Hematopoietic multipotent progenitor cell treated with erythropoietin and hydrocortisone succinate and interleukin-3 and kit ligand, for 8 days (in vitro differentiated cells): ENCODE measurements at places on chromosomes 2 and 18.

- DNase-seq, result no peak
These were observed 667.6 kb upstream of the ACVR2A start for GRCh38 chr2:147177071-147177857.

- no peak for DNase-seq
These were observed 52.3 kb upstream of the SCG2 start for GRCh38 chr2:223654384-223654915.

DNA sequence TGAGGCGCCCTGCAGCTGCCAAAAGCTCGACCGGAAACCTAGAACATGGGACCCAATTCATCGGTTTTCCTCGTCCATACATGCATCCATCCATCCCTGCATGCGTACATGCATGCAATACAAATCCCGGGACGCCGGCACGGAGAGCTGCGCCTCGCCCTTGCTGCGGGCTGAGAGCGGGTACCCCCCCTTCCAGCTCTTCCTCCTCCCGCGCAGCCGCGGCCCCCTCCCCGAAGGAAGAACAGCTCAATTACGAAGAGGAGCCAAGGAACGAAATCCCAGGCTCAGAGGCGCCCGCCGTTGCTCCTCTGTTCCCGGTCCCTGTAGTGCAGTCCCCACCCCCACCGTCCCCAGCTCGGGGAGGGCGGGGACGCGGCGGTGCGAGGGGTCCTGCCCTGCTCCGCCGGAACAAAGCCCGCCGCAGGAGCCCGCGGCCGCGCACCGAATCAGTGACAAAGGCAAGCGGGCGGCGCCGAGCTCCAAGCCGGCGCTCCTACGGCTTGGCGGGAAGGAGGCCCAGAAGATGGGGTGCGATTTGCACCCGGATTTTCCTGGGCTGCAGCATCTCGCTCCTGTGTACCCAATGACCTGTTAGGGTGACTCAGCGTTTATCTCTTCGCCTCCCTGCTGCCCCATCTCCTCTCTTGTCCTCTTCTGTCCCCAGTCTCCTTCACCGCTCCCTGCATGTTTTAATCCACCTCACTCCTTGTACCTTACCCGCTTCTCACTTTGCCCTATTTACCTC is 8.9 kb upstream of the POU3F3 start:
- no peak for DNase-seq

DNA sequence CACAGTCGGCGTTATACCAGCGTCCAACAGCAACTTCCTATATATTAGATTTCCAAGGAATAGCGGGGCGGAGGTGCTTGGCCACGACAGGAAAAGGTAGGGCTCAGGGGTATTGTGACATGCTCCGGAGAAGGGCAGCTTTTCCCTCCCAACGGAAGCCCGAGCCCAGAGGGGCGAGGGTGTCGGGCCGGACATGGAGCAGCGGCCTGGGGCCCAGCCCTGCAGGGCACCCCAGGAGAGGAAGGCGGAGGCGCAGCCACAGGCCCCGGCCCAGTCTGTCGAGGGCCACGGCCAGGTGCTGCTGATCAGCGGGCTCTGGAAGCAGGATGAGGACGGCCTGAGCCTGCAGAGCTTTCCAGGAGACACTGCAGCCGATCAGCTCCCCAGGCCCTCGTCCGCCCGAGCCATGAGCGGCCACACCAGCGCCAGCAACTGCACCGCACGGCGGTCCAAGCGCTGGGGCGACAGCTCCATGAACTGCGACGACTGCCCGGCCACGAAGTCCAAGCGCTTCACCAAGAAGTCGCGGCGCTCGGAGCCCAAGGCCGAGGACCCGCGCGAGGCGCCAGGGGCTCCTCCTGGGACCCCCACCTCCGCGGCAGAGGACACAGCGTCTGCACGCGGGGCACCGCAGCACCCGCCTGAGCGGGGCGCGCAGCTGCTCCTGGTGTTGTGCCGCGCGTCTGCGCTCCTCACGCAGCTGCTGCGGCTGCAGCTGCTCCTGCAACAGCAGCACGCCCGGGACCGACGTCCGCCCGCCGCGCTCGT is 5.6 kb upstream of the SPATA3 start:
- DNase-seq, result no peak

GRCh38 chr18:37405229-37405628 is 160.4 kb downstream of the CELF4 start:
- DNase-seq, result no peak

DNA sequence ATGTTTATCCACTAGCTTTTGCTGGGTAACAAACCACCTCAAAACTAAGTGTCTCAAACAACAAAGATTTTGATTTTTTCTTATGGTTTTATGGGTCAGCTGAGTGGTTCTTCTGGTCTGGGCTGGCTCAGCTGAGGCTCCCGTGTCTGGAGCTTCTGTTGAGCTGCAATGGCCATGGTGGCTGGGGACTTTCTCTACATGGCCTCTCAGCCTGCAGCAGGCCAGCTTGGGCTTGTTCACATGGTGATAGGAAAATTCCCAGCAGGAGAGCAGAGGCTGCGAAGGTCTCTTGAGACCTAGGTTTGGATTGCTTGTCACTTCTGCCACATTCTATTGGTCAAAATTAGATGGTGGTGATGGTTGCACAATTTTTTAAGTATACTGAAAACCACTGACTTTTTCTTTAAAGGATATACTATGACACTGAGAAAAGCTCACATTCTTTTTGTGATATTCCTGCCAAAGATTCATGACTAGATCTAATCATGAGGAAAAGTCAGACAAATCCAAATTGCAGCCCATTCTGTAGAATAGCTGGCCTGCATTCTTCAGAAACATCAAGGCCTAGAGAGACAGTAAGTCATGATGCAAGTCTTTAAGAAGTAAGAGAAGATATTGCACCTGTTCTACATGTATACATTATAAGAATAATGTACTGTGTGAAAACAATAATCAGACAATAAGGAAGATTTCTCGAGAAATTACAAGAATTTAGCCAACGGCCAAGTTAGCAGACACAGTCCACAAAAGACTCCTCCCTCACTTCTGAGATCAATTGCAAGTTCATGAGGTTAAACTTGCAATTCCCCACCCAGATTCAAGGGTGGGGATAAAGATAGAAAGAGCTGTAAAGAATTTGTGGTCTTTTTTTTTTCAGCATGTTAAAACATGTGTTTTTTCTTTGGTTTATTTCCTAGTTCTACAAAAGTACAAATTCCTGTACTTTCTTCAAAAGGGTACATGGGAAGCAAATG is 35.0 kb upstream of the IL1R2 start:
- DNase-seq, result no peak

DNA sequence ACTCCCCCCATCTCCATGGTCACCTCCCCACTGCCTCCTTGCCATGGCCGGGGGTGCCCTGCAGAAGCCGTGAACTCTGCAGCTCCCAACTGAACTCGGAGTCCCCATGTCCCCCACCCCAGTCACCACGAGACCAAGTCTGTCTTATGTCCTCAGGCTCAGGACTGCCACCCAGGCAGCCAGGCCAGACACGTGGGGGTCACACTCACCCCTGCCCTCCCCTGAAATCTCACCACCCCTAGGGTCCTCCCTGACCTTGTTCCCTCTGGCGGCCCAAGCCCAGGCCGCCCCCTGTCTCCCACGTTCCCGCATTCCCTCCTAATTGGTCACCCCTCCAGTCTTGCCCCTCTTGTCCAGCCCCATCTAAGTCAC is 11.0 kb downstream of the AQP12A start:
- DNase-seq, result no peak

GRCh38 chr2:97731274-97732020 is 18.1 kb downstream of the ZAP70 start:
- no peak for DNase-seq

DNA sequence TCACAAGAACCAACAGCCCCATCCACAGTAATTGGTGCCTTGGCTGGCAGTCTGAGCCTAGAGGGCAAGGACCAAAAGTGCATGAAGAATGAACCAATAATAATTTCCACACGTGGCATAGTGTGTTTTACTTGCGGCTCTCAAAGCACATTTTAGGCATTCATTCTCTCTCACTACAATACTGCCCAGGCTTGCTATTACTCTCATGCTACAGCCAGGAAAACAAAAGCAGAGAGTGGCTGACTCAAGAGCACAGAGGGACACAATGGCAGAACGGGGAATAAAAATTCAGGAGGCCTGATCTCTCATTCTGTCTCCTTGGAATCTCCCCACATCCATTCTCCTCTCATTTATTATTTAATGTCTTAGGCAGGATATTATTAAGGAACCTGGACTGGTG is 57.0 kb upstream of the NOL4 start:
- no peak for DNase-seq

- no peak for DNase-seq
These were observed 153.0 kb upstream of the TWIST2 start for GRCh38 chr2:238694922-238695321.

GRCh38 chr2:235688511-235689426 is 194.9 kb downstream of the AGAP1 start:
- no peak for DNase-seq

DNA sequence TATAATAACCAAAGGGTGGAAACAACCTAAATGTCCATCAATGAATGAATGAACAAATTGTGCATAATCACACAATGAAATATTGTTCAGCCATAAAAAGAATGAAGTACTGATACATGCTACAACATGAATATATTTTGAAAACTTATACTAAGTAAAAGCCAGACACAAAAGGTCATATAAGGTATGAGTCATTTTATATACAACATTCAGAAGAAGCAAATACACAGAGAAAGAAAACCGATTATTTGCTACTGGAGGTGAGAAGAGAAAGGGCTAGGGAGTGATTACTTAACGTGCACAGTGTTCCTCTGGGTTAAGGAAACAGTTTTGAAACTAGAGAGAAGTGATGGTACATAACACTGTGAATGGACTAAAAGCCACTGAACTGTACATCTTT is 105.3 kb downstream of the GORASP2 start:
- DNase-seq, result no peak

DNA sequence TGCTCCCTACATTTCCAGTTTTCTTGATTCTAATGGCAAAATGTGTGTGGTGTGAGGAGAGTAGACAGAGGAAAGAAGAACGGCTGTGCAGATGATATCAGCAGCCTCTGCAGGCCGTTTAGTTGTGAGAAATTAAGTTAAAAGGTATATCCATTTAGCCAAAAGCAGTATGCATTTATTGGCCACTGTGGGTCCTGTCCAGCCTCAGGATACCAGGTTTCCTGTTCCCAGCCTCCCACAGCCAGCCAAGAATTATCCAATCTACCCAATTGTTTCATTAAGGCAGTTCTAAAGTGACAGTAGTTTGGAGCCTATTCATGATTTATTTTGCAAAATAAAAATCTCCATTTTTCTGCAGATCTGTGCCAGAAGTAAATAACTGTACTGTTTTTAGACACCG is 107.5 kb downstream of the TMEM18 start:
- DNase-seq, result no peak

GRCh38 chr2:100859902-100860301 is 40.0 kb downstream of the NPAS2 start:
- DNase-seq, result no peak

- DNase-seq, result no peak
These were observed 21.4 kb downstream of the SFXN5 start for GRCh38 chr2:73050121-73050545.

- no peak for DNase-seq
These were observed 157.9 kb upstream of the CREB1 start for GRCh38 chr2:207371877-207372276.

GRCh38 chr18:49524349-49524748 is 37.3 kb upstream of the C18orf32 start:
- DNase-seq, result no peak

DNA sequence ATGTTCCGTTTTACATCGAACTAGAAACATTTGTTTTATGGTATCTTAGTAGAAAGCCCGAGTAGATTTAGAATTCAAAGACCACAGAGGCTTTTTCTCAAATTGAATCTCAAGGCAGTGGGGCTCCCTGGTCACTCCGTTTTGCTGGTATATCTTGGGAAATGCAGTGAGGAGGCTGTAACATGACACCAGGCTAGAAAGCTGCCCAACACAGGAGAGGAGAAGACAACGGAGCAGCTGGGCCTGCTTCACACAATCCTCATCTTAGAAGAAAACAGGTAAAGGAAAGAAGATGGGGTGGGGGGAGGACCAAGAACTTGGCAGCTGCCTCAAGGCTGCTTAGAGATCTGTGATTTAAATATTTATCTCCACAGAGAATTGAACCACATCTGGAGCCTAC is 38.3 kb upstream of the EPB41L3 start:
- no peak for DNase-seq

DNA sequence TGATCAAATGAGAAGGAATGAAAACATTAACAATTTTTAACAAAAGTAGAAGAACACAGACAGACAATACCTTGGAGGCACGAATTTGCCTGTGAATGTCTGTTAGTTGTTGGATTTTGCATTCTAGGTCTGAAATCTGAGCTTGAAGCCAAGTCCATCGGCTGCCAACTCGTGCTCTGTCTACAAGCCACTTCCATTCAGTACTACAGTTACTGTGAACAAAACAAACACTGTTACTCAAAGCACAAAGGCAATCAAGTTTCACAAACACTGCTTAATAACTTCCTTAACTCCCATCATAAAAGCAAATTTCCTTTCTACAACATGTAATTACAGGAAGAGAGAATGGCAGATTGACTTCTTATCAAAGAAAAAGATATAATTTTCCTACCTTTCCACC is 42.2 kb downstream of the KANSL1L start:
- no peak for DNase-seq

GRCh38 chr18:74947417-74947816 is 261.5 kb downstream of the PTGR3 start:
- no peak for DNase-seq

GRCh38 chr2:26767894-26768487 is 3.9 kb downstream of the SLC35F6 start:
- no peak for DNase-seq

DNA sequence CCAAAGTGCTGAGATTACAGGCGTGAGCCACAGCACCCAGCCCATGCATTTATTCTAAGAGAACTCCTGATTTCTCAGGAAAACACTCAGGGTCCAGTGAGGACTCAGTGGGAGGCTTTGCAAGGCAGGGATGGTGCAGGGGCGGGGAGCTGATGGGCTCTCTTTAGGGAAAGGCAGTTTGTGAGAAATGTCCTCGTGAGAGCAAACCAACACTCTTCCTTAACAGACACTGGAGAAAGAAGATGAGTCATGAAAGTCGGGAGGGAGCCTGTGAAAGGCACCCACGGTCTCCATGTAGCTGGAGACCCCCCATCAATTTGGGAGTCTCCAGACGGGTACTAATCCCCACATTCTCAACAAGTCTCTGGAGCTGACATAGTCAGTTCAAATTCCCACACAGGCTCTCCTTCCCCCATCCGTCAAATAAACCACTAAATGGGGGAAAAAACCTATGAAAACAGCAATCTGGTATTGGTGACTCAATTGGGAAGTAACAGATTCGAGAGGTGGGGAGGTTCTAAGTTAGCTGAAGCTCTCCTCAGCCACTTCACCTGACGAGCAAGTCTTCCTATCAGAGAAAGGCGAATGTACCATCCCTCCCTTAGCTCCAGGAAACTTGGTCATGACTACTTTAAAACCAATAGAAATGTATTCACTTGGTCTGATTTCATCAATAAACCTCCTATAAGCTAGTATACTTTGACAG is 11.0 kb upstream of the CREG2 start:
- DNase-seq, result no peak
